Cardiac fibroblast (primary cell): ENCODE measurements at places on chromosomes 11 and 22.

GRCh38 chr11:95228081-95228749, 2.8 kb downstream of the SESN3 start:
- DNase-seq: peak; percentile 5

DNA sequence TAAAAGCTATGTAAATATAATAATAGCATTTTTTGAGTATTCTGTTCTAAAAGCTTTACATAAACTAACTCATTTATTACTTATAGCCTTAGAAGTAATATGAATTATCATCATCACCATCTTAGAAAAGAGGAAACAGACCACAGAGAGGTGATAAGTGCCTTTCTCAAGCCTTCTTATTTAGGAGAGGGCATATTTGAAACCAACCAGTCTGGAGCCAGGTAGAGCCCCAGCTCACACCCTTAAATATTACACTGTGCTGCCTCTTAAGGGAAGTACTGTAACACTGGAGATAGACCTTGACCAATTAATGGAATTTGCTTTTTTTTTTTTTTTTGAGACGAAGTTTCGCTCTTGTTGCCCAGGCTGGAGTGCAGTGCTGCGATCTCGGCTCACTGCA, 2.3 kb downstream of the BCO2 start:
- DNase-seq: no peak

- no peak for DNase-seq
Observed at GRCh38 chr11:66221726-66222236, 46.7 kb upstream of the RAB1B start.

DNA sequence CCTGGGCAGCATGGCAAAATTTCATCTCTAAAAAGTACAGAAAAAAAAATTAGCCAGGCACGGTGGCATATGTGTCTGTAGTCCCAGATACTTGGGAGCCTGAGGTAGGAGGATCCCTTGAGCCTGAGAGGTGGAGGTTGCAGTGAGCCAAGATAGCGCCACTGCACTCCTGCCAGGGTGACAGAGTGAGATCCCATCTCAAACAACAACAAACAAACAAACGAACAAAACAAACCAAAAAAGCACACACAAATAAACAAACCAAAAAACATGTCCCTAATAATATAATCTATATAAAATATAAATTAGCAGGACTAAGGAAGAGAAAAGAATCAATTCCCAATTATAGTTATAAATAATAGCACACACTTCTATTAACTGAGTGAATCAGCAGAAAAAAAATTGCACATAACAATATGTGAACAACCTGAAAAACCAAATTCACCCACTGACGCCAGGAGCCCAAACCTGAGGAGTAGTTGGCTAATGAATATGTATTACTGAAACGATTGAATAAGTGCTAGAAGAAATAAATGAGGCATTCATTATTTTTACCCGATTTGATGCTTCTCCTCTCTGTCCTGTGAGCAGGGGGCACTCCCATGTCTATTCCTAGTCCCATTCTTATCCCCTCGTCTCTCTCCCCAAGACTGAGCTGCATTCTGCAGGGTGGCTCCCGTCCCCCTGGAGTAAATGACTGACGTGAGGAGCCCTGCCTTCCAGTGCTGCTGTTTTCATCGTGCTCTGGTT, 108.2 kb upstream of the TOP3B start:
- DNase-seq: no peak

- no peak for DNase-seq
Observed at GRCh38 chr11:17906436-17906835, 106.4 kb downstream of the SERGEF start.

GRCh38 chr22:48438096-48438495, 1389.6 kb downstream of the BRD1 start:
- DNase-seq: no peak

- peak; percentile 83 for DNase-seq
Observed at GRCh38 chr22:31829505-31829904, 75.7 kb downstream of the DEPDC5 start.

DNA sequence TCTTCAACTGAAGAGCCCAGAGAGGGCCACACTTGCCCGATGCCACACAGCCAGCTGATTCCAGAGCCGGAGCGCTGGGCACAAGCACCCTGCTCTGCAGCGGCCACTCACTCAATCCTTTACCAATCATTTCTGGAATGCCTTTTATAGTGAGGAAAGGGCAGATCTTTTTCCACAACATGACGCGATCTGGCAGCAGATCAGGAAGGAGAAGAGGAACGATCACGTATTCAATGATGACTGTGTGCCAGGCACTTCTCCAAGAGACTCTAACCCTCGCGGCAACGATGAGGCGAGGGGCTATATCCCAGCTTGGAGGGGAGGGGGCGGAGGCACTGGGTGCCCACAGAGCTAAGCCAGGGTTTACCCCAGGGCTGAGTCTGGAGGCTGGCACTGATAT, 56.3 kb upstream of the TCF20 start:
- no peak for DNase-seq

GRCh38 chr11:107719073-107719472, 7.2 kb upstream of the SLN start:
- no peak for DNase-seq

DNA sequence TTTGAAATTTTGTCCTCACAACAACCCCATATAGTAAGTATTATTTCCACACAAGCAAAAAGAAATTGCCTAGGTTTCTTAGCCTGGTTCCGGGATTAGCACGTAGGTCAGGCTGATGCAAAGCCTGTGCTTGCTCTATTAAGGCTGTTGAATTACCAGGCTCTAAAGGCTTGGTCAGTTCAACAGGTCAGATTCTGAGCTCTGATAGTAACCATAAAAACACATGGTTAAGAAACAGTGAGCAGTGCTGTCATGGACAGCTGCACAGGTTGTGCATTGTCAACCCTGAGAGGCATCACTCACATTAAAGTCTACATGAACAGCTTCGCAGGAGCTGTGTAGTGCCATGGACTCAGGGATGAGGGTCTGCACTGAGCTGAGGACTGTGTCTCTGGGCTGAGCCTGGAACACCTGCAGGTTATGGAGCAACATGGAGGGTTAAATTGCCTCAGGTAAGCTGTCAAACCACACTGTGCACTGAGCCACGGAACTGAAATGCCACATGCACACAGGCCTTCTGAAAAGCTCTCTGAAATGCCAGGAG, 98.0 kb downstream of the PIWIL4 start:
- DNase-seq: no peak

DNA sequence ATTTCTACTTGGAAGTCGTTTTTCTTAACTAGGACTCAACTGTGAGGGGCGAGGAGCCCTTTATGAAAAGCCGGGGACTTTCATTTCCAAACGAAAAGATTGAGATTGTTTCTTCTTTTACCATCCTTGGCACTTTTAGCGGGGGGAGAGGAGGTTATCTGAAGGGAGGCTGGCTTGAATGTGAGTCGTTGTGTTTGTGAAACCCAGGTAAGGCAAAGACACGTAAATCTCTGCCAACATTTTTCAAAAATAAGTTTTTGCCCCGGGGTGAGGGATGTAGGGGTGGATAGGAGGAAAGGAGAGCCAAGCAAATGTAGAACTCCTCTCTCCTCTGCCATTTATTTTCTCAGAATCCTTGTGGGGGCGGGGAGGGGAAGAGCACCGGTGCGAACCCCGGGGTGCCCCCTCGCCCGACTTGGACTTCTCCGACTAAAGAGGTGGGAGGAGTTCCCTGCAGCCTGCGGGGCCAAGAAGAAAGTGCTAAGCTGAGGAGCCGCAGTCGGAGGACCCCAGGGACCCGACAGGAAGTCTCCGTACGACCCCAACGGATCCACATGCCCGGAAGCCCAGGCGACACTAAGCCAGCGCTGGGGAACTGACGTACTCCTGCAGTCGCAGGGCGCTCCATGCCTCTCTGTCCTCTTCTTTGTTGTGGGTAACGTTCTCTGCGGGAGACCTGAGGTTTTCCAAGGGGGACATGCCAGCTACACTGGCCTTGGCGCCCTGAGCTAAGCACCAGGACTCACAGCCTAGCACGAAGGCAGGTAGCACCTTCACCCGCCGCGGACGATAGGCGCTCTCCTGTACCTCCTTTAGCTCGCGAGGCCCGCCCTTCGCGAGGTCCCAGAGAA, 2.4 kb upstream of the WT1 start:
- no peak for DNase-seq

DNA sequence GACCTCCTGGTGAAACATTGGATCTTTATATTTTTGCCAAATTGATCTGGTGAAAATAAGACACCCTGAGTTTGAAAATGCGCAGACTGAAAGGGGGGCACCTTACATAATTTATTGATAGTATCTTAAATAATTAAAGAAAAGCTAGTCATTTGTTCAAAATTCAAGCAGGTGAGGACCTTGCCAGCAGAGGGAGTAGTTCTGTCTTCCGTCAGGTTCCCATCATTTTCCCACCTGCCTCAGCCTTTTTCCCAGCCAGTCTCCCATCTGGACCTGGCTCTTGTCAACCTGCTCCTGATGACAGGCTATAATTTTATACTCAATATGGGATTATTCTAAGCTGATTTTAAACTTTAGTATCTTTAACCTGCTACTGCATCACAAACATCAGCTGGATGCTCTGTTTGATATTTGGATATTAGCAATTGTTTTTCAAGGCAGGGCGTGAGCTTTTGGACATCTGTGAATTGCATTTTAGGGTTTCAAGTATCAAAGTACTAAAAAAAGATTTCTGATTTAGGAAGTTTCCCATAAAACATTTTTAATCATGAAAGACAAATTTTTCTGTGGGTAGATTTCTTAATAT, 132.0 kb downstream of the ELP4 start:
- peak; percentile 51 for DNase-seq

DNA sequence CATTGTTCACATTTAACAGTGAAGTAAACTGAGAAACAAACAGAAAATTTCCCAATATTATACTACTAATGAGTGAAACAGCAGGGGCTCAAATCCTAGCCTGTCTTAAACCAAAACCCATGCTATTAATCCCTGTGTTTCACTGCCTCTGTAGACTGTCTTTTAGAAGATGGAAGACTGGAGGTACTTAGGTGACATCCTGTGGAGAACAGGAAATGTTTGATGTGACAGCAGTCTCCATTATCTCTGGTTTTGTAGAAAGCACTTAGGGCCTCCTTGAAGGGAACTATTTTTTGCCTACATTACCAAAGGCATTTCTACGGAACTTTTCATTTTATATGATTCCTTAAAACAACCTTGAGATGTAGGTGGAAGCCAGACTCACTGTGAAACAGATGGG, 288.1 kb upstream of the SORL1-AS1 start:
- no peak for DNase-seq

DNA sequence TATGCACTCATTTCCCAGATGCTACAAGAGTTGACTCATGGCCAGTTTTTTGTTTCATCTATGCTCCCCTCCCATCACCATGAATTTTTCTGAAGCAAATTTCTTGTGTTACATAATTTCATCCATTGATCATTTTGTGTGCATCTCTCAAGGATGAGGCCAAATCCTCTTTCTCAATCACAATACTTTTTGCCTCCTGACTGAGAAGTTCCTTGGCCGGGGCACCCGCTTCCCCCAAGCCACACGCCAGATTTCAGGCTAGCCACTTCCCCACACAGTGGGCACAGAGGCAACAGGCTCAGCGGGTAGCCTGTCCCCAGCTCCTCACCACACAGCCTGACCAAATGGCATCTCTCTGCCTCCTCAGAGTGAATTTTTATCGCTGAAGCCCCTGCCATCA, 9.8 kb upstream of the DSCAML1 start:
- no peak for DNase-seq

DNA sequence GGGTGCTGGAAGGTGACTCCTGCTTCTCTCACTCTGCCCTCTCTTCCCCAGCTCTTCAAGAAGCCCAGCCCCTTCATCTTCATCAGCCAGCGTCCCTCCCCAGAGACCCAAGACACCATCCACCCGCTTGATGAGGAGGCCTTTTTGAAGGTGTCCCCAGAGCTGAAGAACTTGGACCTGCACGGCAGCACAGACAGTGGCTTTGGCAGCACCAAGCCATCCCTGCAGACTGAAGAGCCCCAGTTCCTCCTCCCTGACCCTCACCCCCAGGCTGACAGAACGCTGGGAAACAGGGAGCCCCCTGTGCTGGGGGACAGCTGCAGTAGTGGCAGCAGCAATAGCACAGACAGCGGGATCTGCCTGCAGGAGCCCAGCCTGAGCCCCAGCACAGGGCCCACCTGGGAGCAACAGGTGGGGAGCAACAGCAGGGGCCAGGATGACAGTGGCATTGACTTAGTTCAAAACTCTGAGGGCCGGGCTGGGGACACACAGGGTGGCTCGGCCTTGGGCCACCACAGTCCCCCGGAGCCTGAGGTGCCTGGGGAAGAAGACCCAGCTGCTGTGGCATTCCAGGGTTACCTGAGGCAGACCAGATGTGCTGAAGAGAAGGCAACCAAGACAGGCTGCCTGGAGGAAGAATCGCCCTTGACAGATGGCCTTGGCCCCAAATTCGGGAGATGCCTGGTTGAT, 12.6 kb downstream of the IL10RA start:
- DNase-seq: no peak

GRCh38 chr11:12331239-12331874, 46.0 kb upstream of the PARVA start:
- DNase-seq: peak; percentile 91

GRCh38 chr11:122025757-122026156, 90.3 kb downstream of the BLID start:
- no peak for DNase-seq

- DNase-seq: no peak
Observed at GRCh38 chr11:70539360-70540095, 141.2 kb downstream of the CTTN start.

DNA sequence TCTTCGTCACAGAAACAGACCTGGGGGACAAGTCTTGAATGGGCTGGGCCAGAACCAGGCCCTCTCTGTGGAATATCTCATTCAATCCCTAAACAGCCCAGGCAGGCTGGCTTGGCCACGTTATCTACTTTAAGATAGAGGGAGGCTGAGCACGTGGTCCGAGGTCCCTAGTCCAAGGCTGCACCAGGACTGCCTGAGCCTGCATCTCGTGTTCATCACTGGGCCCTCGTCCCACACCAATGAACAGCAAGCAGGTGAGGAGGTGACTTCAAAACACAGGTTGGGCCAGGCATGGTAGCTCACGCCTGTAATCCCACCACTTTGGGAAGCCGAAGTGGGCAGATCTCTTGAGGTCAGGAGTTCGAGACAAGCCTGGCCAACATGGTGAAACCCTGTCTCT, 20.3 kb upstream of the FGF3 start:
- DNase-seq: no peak

- DNase-seq: peak; percentile 99
Observed at GRCh38 chr11:9565822-9566560, 7.5 kb upstream of the WEE1 start.

DNA sequence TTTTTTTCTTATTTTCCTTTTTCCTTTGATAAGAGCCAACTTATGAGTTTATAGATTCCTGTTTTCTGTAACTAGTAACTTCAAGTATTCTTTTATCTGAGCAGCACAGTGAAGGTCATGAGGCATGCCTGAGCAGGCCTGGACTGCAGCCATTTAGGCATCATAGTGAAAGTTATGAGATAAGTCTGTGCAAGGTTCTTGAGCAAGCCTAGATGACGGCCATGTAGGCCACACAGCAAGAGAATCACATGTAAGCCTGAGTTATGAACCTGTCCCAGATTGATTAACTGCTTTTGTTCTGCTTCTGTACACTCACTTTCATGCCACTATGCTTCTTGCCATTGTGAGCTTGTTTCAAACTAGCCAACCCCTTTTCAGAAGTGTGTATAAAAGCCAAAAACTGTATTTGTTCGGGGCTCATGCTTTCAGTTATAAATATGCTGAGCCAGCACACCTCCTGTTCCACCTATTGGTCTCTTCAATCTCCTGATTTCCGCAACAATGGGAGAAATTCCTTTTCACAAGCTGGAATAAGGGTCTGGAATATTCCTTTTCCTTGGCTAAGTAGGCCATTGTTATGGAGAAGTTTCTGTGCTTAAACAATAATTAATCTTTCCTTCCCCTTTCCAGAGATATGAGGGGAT, 745.7 kb downstream of the FAM181B start:
- DNase-seq: peak; percentile 29

GRCh38 chr11:30760345-30760744, 174.2 kb upstream of the MPPED2 start:
- no peak for DNase-seq
